Activated CD4-positive, alpha-beta T cell treated with anti-CD3 and anti-CD28 coated beads, Interleukin-2, amount 50 U/mL, for 4 hours (primary cell): ENCODE measurements at places on chromosomes 5 and 9.

- no peak for DNase-seq
Measured at GRCh38 chr9:26471261-26471660, 421.3 kb downstream of the CAAP1 start.

- DNase-seq = no peak
Measured at GRCh38 chr9:34291023-34291422, 38.0 kb downstream of the KIF24 start.

DNA sequence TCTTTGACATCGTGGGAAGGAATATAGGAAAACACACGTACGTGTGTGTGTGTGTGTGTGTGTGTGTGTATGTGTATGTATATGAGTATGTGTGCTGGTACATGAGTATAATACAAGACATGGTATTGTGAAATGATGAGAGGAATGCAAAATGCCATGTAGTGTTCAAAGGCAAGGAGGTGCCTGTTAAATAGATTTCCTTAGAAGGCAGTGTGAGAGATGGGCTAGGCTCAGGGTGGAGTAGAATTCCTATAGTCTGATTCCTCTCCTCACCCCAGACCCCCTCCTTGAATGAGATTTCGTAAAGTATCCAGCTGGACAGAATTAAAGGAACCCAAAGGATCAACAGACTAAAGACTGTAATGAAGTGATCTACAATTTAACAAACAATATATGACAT lies 11.1 kb downstream of the GPR21 start:
- no peak for DNase-seq

DNA sequence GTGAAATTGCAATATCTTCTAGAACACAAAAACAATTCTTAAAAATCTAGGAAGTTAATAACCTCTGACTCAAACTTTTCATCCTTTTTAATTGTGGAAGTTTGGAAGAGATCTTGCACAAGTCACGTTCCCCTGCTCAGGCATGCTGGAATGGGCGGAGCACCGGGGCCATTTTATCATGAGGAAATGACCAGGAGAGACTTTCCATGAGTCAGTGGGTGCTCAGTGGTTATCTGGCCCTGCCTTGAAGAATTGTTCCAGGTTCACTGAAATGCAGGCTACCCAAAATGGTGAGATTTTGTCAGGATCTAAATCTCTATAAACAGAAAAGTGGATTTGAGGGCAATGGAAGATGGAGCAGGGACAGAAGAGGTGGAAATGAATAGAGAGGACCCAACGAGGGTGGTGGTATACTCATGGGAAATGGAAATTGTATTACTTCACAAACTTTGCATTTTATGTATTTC lies 61.2 kb downstream of the FYB1 start:
- DNase-seq = no peak

DNA sequence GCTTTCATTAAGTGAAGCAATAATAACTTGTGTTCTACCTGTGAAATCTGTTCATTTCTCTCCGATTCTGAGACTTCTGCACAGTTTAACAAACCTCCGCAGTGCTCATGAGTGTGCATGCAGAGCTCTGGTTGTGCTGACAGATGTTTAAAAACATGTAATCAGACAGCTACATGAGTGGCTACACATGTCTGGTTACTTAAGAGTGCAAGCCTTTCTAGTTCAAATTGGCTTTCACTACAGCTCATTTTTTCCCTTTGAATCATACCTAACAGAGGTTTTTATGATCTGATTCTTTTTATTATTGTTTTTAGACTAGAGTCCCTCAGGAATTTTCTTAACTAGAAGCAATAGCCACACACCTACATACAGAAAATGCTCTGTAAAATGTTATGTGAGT lies 310.2 kb downstream of the ARRDC3 start:
- DNase-seq = no peak
